Activated T-helper 1 cell treated with anti-CD3 and anti-CD28 coated beads, Interleukin-2, amount 50 U/mL, for 16 hours (primary cell): ENCODE measurements at places on chromosomes 1 and 21.

GRCh38 chr1:17629460-17629859 lies 90.0 kb downstream of the ARHGEF10L start:
- DNase-seq = no peak

GRCh38 chr1:21517660-21518480 lies 8.6 kb downstream of the ALPL start:
- no peak for DNase-seq

GRCh38 chr1:192916021-192916420 lies 107.2 kb downstream of the RGS2 start:
- DNase-seq = no peak

- peak; percentile 61 for DNase-seq
These were observed 483 bp downstream of the UBQLN4 start for GRCh38 chr1:156052862-156053767.

DNA sequence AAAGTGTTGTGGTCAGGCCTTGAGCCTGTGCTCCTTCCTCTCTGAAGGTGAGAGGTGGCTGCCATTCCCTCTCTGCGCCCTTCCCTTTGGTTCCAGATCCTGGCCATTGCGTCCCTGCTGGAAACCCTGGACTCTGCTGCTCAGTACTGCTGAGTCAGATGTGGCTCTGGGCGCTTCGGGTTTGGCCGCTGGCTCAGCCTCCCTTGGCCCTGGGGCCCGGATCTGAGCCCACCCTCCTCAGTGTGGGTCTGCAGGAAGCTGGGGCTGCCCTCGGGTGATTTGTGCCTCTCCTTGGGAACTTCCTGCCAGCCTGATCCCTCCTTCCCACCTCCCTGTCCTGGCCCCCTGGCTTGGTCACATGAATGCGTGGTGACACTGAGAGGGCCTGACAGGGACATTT lies 32.2 kb downstream of the QSOX1 start:
- DNase-seq = no peak

- DNase-seq = no peak
These were observed 226.4 kb downstream of the PLA2G4A start for GRCh38 chr1:187054862-187055757.

DNA sequence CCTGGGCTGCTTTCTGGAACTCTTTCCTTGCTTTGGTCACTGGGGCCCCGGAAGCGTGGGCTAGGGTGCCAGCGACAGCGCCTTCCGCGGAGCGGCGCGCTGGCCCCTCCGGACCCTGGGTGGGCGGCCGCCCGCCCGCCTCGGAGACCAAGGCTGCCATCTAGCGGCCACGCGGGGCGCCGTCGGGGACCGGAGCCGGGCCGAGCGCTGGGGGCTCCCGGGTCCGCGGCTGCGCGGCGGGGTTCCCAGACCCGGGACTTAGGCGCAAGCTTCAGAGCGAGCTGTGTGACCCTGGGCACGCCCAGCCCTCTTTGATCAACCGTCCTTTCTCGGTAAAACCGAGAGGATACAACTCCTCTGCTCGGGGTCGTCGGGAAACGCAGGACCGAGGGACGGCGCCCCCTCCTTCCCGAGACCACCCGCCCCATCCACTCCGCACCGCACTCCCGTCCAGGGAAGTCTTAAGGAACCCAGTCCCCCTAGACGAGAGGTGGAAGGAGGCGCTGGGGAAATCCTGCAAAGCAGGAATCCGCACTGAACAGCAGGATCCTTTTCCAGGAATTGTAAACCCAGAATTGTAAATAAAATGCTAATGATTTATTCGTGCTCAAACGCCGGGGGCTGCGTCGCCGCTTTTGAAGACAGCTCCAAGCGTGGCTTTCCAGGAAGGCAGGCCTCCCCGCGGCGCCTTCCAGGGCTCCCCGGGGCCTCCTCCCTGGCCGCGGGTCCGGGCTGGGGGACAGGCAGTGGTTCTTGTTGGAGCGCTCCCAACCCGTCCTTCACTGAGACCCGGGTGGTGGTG lies 41.2 kb downstream of the RRAGC start:
- DNase-seq = peak; percentile 24

GRCh38 chr1:77065693-77066342 lies 153.4 kb downstream of the PIGK start:
- no peak for DNase-seq

- no peak for DNase-seq
These were observed 24.8 kb downstream of the ATPAF1 start for GRCh38 chr1:46643368-46643775.

DNA sequence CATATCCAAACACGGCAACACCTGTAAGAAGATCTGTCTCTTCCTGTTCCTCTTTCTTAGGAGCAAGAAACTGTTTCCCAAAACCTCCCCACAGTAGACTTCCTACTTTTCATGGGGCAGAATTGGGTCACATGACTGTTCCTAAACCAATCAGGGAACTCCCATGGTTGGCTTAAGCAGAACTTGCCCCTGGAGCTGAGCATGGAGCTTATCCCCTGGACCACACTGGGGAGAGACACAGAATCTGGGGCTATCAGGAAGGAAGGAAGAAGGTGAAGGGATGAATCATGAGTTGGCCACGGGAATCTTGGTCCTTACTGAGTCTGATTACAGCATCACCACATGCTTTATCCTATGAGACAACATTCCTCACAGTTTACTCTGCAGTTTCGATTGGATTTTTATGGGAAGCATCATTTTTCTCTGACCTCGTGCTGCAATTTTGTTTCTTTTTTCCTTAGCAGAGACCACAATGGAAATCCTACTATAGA lies 81.8 kb downstream of the CDC7 start:
- DNase-seq = no peak

GRCh38 chr1:36115931-36116330 lies 9.1 kb downstream of the COL8A2 start:
- no peak for DNase-seq

- DNase-seq = no peak
These were observed 34.1 kb upstream of the DIP2A start for GRCh38 chr21:46424621-46425020.

GRCh38 chr1:20229171-20229570 lies 42.9 kb upstream of the PLA2G2C start:
- DNase-seq = no peak

- DNase-seq = no peak
These were observed 72.7 kb downstream of the HUNK start for GRCh38 chr21:31945546-31945945.

GRCh38 chr1:209383907-209384709 lies 199.4 kb upstream of the CAMK1G start:
- no peak for DNase-seq

DNA sequence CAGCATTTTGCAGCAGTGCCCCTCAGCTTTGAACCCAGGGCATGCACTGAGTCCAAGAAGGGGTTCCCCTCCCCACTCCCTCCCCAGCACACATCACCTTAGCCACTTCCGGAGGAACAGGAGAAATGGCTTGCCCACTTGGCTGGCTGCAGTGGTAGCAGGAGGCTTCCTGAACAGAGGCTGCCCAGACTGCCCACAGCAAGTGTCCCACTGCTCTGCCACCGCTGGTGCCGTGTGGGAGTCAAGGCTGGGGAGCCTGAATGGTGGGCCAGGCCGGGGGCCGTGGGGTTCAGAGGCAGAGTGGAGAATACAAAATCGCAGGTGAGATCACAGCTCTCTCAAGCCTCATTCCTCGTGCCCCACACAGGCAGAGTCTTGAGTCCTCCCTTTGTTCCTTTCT lies 34.5 kb downstream of the CD247 start:
- DNase-seq = no peak

- DNase-seq = no peak
These were observed 321.0 kb downstream of the PTBP2 start for GRCh38 chr1:97042551-97042950.

DNA sequence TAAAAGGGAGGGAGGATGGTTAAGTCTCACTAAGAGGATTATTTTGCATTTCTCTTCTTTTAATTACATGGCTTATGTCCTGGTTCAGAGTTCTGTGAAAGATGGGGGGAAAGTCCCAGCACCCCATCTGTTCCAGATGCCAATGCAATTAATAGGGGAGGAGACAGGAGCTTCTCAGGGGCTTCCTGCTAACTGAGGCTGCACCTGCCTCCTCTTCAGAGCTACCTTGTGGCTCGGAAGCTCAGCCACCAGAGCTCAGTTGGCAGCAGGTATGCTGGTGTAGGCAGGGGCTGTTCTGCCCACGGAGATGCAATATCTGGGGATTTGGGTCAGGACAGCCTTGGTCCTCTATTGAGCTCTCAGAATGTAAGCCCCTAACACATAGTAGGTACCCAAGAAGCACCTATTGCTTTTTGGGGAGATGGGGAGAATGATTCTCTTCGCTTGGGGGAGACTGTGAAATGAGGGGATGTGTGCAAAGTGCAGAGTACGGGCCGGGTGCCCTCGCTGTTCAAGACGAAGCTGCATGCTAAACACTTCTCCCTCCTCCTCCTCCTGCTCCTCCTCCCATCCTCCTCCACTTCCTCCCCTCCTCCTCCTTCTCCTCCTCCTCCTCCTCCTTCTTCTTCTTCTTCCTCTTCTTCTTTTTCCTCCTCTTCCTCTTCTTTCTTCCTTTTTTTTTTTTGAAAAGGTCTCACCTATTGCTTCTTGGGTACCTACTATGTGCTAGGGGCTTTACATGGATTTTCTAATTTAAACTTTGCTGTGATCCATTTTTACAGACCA lies 279.0 kb downstream of the PTPRU start:
- no peak for DNase-seq

DNA sequence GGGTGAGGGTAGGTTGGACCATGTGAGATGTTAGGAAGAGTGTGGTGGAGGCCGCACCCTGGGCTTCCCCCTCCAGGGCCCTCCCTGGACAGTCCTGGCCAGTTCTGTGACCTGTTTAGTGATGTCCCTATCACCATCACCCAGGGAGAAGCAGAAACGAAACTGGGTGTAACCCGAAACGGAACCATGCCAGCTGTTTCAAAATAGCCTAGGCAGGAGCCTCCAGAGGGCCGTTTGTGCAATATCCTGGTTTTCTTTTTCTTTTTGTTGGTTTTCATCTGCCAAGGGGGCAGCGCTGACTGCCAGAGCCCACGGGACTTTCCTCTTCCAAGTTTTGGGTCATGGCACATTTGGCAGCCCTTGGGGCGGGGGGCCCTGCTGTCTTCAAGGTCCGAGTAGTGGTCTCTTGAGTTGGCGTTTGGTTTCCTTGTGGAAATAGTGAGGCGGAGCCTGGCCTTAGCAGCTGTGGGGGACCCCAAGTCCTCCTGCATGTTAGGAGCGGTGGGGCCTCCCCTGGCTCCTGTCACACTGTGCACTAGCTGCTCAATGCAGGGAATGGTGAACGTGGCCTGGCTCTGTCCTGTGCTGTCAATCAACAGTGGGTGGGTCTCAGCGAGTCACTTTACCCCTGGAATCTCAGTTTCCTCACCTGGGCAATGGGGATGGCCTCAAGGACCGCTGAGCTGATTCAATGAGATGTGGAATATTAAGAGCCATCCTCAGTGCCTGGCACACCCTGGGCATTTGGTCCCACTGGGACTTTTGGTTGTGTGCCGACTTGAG lies 90.7 kb downstream of the ARHGEF10L start:
- DNase-seq = no peak

DNA sequence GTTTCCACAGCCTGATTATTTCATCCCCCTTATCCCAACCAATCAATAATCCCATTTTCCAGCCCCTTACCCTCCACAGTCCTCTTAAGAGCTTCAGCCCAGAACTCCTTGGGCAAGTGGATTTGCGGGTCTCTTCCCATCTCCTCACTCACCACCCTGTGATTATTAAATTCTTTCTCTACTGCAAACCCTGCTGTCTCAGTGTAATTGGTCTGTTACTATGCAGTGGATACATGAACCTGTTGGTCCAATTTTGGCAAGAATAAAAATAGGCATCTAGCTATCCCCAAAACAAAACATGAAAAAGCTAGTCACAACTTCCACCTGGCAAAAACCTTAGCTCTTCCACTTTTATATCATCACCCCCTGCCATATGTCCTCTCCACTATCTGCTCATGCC lies 36.2 kb upstream of the TNFSF4 start:
- DNase-seq = no peak

DNA sequence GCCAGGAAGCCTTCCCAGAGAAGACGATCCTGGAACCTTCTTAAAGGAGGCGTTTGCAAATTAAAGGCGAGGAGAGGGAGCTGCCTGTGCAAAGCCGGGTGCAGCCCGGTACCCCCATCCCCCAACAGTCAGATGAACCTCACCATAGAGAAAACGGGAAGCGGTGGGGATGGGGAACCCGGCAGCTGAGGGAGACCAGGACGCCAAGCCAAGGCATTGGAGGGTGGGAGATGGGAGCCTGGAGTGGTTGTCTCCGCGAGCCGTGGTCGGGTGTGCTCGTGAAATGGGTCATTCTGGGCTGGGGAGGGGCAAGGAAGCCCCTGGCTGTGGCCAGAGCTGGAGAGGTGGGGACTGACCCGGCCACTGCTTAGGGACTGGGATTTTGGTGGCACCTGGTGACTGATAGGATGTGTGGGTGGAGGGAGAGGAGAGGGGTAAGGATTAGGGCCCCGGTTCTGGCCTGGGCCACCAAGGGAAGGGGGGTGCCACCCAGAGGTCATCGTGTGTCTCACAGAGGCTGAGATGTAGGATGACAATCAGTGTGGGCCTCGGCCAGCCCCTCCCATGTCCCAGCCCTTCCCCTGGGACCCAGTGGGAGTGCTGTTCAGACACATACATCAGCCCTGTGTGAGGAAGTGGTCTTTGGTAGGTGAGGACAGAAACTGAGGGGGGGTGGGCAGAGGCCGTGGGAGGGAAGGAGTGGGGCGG lies 676 bp upstream of the PADI2 start:
- DNase-seq = no peak

GRCh38 chr1:245585252-245585959 lies 430.6 kb downstream of the KIF26B start:
- no peak for DNase-seq

DNA sequence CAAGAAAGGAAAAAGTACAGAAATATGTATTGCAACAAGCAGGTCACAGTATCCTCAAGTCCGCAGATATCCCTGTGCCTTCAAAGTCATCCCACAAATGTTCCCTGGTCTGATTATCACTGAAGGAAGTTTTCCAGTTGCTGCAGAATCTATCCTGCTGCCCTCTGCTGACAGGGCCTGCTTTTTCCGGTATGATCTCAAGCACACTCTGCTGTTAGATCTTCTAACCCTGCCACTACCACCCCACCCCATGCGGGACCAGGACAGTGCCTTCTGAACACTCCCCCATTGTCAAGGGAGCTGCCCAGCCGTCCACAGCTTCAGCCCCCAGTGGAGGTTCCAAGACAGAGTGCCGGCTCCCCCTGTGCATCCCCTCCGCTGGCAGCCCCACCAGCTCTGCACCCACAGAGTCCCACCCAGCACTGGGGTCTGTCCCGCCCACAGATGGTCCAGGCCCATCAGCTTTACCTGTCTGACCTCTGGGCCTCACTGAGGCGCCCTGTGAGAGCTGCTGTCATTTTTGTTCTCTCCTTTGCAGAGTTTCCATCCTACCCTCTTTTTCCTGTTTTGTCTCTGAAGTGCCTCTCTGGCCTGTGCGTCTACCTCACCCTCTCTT lies 27.9 kb downstream of the FAM163A start:
- no peak for DNase-seq

- DNase-seq = no peak
These were observed 27.7 kb downstream of the AGO3 start for GRCh38 chr1:35958558-35958957.
